ENCODE measurements at places on chromosomes 12 and 14. TPM values are rescaled to one million over a fixed set of nuclear protein-coding genes. Genes with fewer than 3 reads are reported as not detected.

The TMEM121 gene
- not detected for total RNA-seq

The SLC8A3 gene
- 1.0 TPM for total RNA-seq

- no peak overlapping the region for H3K27ac ChIP-seq
- H3K4me1 ChIP-seq, result no peaks in the 10 kb centered on the region
- H3K27me3 ChIP-seq, result no peaks in the 10 kb centered on the region
- no peaks in the 10 kb centered on the region for H3K36me3 ChIP-seq
- no peak for DNase-seq
Observed at GRCh38 chr12:87233671-87234070, 795.5 kb downstream of the C12orf50 start.

DNA sequence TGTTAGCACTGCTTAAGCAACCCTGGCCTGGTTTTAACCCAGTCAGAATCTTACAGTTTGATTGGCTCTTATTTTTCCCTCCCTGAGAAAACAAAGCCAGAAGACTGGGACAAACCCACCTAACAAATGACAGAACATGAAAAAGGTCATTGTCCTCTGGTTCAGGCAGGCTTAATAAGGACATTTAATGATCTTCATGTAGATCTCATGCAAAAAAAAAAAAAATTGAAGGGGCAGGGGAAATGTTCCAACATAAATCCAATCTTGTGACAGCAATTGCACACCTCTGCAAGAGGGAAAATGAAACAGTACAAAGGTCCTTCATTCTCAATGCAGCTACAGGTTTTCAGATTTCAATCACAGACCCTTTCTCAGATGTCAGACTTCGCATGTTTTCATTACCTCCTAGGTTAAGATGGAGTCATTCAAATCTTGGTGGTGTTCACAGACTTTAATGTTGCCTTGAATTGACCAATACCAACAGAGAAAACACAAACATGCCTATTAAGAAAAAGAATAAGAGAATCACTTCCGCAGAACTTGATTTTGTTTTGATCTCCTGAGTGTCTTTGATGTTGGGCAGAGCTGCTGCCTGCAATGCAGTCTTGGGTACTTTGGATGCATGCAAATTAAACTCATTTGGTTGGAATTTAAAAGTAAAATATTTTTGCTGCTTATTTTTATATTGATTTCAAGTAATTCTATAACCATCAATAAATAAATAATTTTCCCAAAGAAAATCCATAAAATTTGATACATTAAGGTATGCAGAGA, 359.0 kb downstream of the BTG1 start:
- no peak overlapping the region for H3K4me3 ChIP-seq
- H3K27ac ChIP-seq, result no peak overlapping the region
- no peaks in the 10 kb centered on the region for H3K4me1 ChIP-seq
- DNase-seq, result no peak
- no peaks in the 10 kb centered on the region for H3K36me3 ChIP-seq

The RBP5 gene
- total RNA-seq, result 1.9 TPM

DNA sequence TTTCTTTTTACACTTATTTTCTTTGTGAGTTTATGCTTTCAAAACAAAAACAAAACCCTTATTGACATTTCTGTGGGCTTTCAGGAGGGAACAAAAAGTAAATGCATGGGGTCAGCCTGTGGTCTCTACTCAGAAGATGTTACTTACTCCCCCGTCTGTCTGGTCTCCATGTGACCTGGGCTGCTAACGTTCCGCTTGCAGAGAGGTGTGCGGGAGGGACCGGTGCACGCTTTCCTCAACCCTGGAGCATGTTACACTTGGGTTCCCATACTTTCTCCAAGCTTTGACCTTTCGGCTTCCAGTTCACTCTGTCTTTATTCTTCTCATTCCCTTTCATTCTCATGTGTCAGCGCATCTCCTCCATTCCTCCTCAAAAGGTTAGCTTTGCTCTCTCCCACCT, 36.5 kb downstream of the ZC3H14 start:
- H3K4me3 ChIP-seq, result no peak overlapping the region
- DNase-seq, result no peak
- H3K27me3 ChIP-seq, result no peaks in the 10 kb centered on the region
- peaks cover 40% of the 10 kb centered on the region for H3K36me3 ChIP-seq
- H3K4me1 ChIP-seq, result no peaks in the 10 kb centered on the region

The GARIN6 gene
- not detected for total RNA-seq

- H3K27me3 ChIP-seq, result no peaks in the 10 kb centered on the region
- no peak for DNase-seq
- no peak overlapping the region for H3K4me3 ChIP-seq
- no peaks in the 10 kb centered on the region for H3K36me3 ChIP-seq
- H3K4me1 ChIP-seq, result no peaks in the 10 kb centered on the region
Observed at GRCh38 chr12:2322554-2323120, 269.9 kb downstream of the CACNA1C start.

Data from H1 (cell line).